Foreskin melanocyte (primary cell): ENCODE measurements at places on chromosomes 5 and 9.

DNA sequence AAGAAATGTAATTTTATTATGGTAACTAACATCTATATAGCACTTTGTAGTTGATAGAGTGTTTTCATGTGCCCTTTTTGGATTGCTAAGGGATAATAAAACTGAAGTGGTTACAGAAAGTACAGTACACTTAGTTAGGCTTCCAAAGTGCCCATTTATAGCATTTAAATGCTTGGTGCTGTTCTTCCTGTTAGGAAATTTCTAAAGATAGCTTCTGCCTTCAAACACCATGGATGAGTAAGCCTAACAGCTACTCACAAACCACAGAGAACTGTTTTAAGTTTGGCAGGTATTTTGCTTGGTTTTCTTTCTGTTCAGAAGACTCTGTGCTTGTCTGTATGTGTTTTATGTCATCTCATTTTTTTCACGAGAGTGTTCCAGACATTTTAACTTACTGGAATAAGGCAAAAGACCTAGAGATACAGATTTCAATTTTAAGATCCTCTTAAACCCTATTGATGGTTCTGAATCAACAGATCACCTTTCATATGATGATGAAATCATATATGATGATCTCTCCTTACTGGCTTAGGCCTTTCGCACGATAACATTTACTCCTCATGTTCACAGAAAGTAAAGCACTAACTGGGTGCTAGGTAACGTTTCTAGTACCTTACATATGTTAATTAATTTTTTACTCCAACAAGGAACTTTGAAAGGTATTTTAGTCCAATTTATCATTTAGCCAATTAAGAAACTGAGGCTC is 4.4 kb downstream of the RIMOC1 start:
- DNase-seq, result no peak

DNA sequence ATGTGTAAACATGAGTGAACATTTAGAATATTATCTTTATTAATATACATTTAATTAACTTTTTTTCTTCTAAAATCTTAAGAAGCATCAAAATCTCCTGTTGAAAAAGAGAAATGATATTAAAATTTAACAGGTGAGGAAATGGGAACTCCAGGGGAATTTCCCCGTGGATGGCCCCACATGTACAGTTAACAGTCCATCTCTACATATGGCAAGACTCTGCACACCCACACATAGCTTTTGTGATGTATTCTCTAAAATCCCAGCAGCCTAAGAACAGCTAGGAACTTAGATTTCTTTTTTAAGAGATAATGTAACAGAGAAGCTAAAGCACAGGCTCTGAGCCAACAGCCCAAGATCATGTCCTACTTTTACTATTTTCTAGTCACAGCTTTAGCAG is 556.3 kb upstream of the RGMB start:
- no peak for DNase-seq

GRCh38 chr9:96649620-96650324 is 5.3 kb downstream of the PRXL2C start:
- DNase-seq, result no peak

DNA sequence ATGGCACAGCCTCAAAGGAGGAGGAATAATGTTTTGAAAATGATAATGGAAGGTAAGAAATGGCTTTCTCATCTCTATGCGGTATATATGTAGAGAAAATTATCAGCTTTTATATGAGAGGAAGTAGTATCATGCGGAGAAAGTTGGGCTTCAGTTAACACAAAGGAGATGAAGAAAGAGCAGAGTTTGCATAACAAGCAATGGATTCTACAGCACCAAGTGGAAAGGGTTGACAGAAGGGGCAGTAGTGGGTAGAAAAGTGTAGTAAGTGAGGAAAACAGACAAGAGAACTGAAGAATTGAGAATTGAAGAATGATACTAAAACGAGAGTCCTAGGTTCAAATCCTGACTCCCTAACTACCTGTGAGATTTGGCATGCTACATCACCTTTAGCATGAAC is 51.0 kb downstream of the GNG10 start:
- no peak for DNase-seq

- DNase-seq, result peak; percentile 94
These were observed 20.5 kb upstream of the CCL28 start for GRCh38 chr5:43432486-43433375.

DNA sequence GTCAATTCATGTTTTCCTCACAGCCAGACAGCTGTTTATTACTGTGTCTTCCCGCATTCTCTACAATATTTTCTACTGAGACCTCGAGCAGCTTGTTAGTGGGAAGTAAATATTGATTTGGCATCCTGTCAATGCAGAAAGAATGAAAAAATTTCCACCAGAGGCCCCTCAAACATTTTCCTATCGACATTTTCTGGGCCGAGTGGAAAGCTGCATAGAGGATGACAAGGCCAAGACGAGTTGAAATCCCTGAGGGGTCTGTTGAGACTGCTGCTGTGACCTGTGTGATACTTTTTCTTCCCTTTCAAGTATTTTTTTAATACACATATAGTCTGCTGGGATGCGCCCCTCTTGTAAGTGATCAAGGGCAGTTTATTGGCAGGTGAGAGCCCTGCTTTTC is 91.4 kb upstream of the SH3GL2 start:
- DNase-seq, result no peak
